ENCODE measurements at places on chromosomes 2 and 18. TPM values are rescaled to one million over a fixed set of nuclear protein-coding genes. Genes with fewer than 3 reads are reported as not detected.

Gene TSPYL6
- total RNA-seq: not detected

Gene TRIM43
- total RNA-seq: not detected

Gene KIF3C
- total RNA-seq: 9.7 TPM

Gene PLB1
- 3.1 TPM for total RNA-seq

Gene ABCG8
- total RNA-seq: not detected

Gene ABCG5
- total RNA-seq: not detected

Gene FAP
- 269 TPM for total RNA-seq

Gene HADHA
- total RNA-seq: 159 TPM

Gene CKAP2L
- 3.9 TPM for total RNA-seq

Gene LANCL1
- total RNA-seq: 44.1 TPM

Gene ACAA2
- 19.5 TPM for total RNA-seq

Gene FBLN7
- total RNA-seq: 2.4 TPM

Gene GAL3ST2
- 0.44 TPM for total RNA-seq

Gene REG3A
- not detected for total RNA-seq

Gene KCNJ3
- total RNA-seq: 0.22 TPM

Gene ALPG
- total RNA-seq: not detected

Gene IWS1
- total RNA-seq: 51.2 TPM

Gene HDLBP
- total RNA-seq: 1,286 TPM

Gene LOXHD1
- not detected for total RNA-seq

Gene TFPI
- 66.9 TPM for total RNA-seq

Gene RGPD4
- total RNA-seq: not detected

Gene SCN9A
- total RNA-seq: 43.0 TPM

Gene TMEM169
- total RNA-seq: 0.66 TPM

Gene CHST9
- not detected for total RNA-seq

Gene LRRTM4
- total RNA-seq: not detected

Gene SOWAHC
- 16.3 TPM for total RNA-seq

Gene GAD1
- not detected for total RNA-seq

Gene GPR35
- total RNA-seq: 0.55 TPM

Gene SLC25A12
- 17.5 TPM for total RNA-seq

Gene CNTNAP5
- not detected for total RNA-seq

Gene PDE1A
- total RNA-seq: 20.0 TPM

Gene CDH20
- under 0.01 TPM for total RNA-seq

Gene CXCR4
- 0.11 TPM for total RNA-seq

Gene MYL1
- total RNA-seq: not detected

Gene SERPINB12
- total RNA-seq: not detected

Gene CABLES1
- total RNA-seq: 2.7 TPM

Gene IGFBP5
- total RNA-seq: 731 TPM

Measured in uterine smooth muscle cell (primary cell).